ENCODE measurements at places on chromosomes 7 and 10.

DNA sequence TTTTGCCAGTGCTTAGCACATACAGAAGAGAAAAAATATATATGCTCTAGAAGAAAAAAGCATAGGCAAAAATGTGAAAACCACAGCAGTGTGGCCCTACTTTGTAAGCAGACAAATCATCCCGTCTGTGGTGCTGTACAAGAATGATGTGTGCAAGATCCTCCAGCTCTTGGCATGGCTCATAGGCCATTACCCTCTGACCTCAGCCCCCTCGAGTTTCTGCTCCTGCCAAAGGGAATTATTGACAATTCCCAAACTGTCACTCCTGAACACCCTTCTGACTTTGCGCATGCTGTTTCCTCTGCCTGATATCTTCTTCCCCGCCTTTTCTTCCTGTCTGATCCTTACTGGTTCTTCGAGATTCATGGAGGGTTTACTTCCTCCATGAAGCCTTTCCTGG lies 27.1 kb downstream of the PLA2G12B start:
- no peak overlapping the region for H3K4me3 ChIP-seq
- no peaks in the 10 kb centered on the region for H3K27me3 ChIP-seq
- no peaks in the 10 kb centered on the region for H3K4me1 ChIP-seq

DNA sequence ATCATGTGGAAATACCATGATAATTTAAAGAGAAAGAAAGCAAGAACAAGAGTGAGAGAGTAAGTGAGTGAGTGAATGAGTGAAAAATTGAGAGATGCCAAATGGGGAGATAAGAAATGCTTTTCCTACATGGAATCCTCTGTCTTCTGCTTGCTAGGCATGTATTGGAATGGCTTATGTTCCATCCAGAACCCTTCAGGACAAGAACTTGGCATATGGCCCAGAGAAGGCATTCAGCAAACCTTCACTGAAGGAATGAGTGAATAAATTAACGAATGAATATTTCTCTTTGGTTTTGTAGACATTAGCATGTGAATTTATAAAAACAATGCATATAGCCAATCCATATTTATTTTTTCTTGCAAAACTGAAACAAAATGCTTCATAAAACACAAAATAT lies 162.2 kb downstream of the LRRTM3 start:
- H3K27ac ChIP-seq, result no peak overlapping the region
- H3K36me3 ChIP-seq, result no peaks in the 10 kb centered on the region
- H3K4me3 ChIP-seq, result no peak overlapping the region
- H3K4me1 ChIP-seq, result no peaks in the 10 kb centered on the region
- no peak for DNase-seq

DNA sequence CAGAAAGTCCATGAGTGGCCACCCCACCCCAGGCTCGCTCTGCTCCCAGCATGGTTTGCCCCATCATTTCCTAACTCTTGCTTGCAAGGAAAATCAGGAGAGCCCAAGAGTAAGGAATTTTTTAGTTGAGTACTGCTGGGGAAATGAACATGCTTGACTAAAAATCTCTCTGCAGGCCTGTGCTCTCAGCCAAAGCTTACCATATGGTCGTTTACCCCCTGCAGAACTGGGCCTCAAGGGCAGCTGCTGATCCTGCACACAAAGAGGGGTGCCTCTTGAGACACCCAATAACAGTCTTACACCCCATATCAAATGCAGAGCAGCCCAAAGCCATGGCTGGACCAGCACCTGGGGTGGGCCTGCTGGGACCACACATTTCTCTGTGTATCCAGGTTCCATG lies 183.2 kb downstream of the CXCL12 start:
- DNase-seq, result no peak
- no peak overlapping the region for H3K4me3 ChIP-seq
- H3K36me3 ChIP-seq, result no peaks in the 10 kb centered on the region
- H3K27me3 ChIP-seq, result peaks cover 96% of the 10 kb centered on the region

DNA sequence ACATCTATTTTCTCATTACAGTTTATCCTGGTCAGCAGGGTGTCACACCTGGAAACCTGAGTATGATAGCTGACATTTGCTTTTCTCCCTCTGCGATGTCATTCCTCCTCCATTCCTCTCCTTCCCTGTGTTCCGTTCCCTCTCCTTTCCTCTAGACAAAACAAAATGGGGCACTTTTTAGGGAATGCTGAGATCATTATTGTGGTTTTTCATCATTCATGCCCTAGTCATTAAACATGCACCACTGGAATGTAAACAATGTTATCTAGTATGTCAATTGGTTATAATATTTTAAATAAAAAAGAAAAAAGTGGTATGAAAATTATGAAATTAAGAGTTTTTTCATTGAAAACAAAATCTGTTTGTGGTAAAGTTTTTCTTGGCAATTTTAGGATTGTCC lies 132.6 kb downstream of the MAPK8 start:
- peaks cover 5% of the 10 kb centered on the region for H3K4me1 ChIP-seq
- no peak for DNase-seq
- H3K4me3 ChIP-seq, result no peak overlapping the region
- no peak overlapping the region for H3K27ac ChIP-seq
- H3K27me3 ChIP-seq, result no peaks in the 10 kb centered on the region

Measured in MCF 10A (cell line).